ENCODE measurements at places on chromosomes 3 and 15. TPM values are rescaled to one million over a fixed set of nuclear protein-coding genes. Genes with fewer than 3 reads are reported as not detected.

The RAB43 gene
- 5.1 TPM for total RNA-seq

The B3GNT5 gene
- total RNA-seq, result 1.3 TPM

The GOLGA8R gene
- 4.3 TPM for total RNA-seq

The ACVR2B gene
- total RNA-seq, result 4.4 TPM

The PARP15 gene
- total RNA-seq, result 0.40 TPM

The PXYLP1 gene
- total RNA-seq, result 10.8 TPM

The RASGRP1 gene
- 0.11 TPM for total RNA-seq

The CD86 gene
- 3.7 TPM for total RNA-seq

The AP3B2 gene
- total RNA-seq, result 1.7 TPM

The CLRN1 gene
- total RNA-seq, result not detected

The WDR53 gene
- total RNA-seq, result 7.9 TPM

The CLDN18 gene
- not detected for total RNA-seq

The CTXND1 gene
- total RNA-seq, result 0.94 TPM

The BCL2A1 gene
- total RNA-seq, result 0.43 TPM

The SMAD6 gene
- 14.1 TPM for total RNA-seq
